ENCODE measurements at places on chromosomes 11 and 22. TPM values are rescaled to one million over a fixed set of nuclear protein-coding genes. Genes with fewer than 3 reads are reported as not detected.

Gene TMEM45B
- not detected for total RNA-seq

Gene C22orf31
- total RNA-seq = not detected

Gene MMP7
- 22.8 TPM for total RNA-seq

Gene DUSP8
- total RNA-seq = 1.3 TPM

Gene CLDN5
- total RNA-seq = not detected

Gene CDC42EP2
- 14.9 TPM for total RNA-seq

Gene CEP57
- 21.2 TPM for total RNA-seq

Gene IRAG1
- not detected for total RNA-seq

Gene TMPRSS6
- not detected for total RNA-seq

Gene OR10A2
- total RNA-seq = not detected

Gene RIMBP3C
- total RNA-seq = 0.13 TPM

Gene OR52E5
- not detected for total RNA-seq

Gene TMEM121B
- total RNA-seq = 0.21 TPM

Gene RAB36
- total RNA-seq = 7.5 TPM

Gene HEPN1
- total RNA-seq = not detected

Gene DDX25
- total RNA-seq = not detected

Gene BUD13
- 11.5 TPM for total RNA-seq

Gene ZBTB16
- total RNA-seq = 0.15 TPM

Gene ADM2
- total RNA-seq = 0.69 TPM

Gene PRG3
- not detected for total RNA-seq

Gene TRIM48
- total RNA-seq = not detected

Gene LAYN
- total RNA-seq = 4.3 TPM

Gene POU2AF2
- not detected for total RNA-seq

Gene MS4A3
- total RNA-seq = not detected

Gene PATE2
- not detected for total RNA-seq

Gene OR52A1
- total RNA-seq = not detected

Gene TPCN2
- 9.5 TPM for total RNA-seq

Gene NTM
- not detected for total RNA-seq

Gene CECR2
- total RNA-seq = 0.11 TPM

Gene NFAM1
- total RNA-seq = 0.02 TPM

Gene DDTL
- 1.9 TPM for total RNA-seq

Gene CARNS1
- total RNA-seq = 0.08 TPM

Gene OR5D16
- not detected for total RNA-seq

Gene OR52J3
- total RNA-seq = not detected

Gene MFRP
- not detected for total RNA-seq

Gene KDM4E
- total RNA-seq = not detected

Gene PHF21A
- total RNA-seq = 16.0 TPM

Gene FAM180B
- total RNA-seq = not detected

Gene HSCB
- 11.4 TPM for total RNA-seq

Gene CLMP
- total RNA-seq = 22.1 TPM

Gene PRAME
- total RNA-seq = 112 TPM

Gene ABCG4
- total RNA-seq = 0.45 TPM

Gene RABL2B
- total RNA-seq = 18.2 TPM

Gene EFCAB6
- total RNA-seq = 0.34 TPM

Measured in A549 treated with ZK216348 at 1 μM for 4 hours (cell line).